Left forelimb (tissue), 1 donor: ENCODE measurements at places on chromosomes 6 and 20.

DNA sequence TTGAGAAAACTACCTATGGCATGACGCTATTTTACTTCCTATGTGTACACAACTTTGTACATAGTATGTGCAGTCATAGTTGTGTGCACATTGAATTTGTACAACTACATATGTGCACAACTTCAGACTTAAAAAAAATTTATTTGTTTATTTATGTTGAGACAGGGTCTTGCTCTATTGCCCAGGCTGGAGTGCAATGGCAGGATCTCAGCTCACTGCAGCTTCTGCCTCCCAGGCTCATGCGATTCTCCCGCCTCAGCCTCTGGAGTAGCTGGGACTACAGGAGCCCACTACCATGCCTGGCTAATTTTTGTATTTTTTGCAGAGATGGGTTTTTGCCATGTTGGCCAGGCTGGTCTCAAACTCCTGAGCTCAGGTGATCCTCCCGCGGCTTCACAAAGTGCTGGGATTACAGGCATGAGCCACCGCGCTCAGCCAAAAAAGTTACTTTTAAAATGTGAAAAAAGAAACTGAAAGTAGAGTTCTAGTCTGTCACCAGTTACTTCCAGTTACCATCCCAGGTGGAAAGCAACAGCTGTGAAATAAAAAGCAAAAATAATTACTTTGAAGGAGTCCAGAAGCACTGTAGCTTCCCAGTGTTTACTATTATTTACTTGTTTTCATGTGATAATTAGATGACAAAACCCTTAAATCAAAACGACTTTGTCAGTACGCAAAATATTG, 1.7 kb upstream of the ZKSCAN8 start:
- DNase-seq, result no peak

GRCh38 chr6:31294056-31294455, 22.2 kb upstream of the HLA-C start:
- DNase-seq, result no peak

DNA sequence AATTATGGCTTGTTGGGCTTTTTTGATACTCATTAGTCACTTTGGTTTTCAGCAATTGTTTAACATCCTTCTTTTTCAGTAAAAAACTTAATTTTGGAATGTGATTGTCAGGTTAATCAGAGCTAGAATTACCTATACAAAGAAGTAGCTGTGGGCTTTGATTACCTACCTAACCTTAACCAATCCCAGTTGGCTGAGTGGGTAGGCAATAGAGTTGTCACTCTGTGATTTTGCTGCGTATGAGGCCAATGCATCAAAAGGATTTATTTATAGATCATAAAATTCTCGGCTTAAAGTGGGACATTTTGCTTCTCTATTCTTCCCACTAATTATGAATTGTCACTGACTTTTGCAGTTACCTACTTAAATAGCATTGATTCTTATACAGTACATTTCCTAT, 111.4 kb downstream of the PHACTR1 start:
- no peak for DNase-seq

GRCh38 chr6:90790696-90791095, 203.8 kb upstream of the MAP3K7 start:
- DNase-seq, result no peak

DNA sequence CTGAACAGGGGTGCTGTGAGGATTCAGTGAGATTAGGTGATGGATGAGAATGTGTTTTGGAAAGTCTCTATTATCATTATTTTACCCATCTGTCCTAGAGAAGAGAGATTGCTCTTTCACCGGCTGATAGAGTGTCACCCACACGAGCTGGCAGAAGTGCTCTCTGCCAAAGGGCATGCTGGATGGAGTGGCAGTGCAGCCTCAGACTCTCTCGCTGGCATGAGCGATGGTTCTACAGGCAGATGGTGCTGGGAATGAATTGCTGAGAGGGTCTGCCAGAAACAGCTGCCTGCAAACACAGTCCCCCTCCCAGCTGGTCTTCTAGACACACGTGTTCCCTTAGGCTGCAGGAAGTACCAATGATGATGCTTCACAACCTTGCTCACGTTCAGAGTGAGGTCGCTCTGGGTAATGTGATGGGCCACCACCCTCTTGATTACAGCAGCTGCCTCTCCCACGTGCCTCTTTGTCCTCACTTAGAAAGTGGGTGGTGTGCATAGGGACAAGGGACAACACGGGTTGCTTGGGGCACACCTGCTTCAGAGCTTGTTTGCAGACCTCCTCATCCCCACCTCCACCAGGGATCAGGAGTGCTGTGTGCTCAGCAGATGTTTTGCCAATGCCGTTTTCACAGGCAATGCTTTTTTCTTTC, 84.7 kb downstream of the FOXA2 start:
- no peak for DNase-seq

GRCh38 chr20:63222541-63222940, 6.6 kb upstream of the YTHDF1 start:
- no peak for DNase-seq

- no peak for DNase-seq
These were observed 227.2 kb upstream of the SULF2 start for GRCh38 chr20:48012401-48012974.

- DNase-seq, result no peak
These were observed 120.7 kb upstream of the KCNG1 start for GRCh38 chr20:51143652-51144051.
